Globus pallidus (tissue), 1 donor: ENCODE measurements at places on chromosomes 12 and 14.

- no peak for DNase-seq
Observed at GRCh38 chr12:45458854-45459807, 243.2 kb downstream of the ANO6 start.

GRCh38 chr14:57275023-57275664 is 6.4 kb downstream of the AP5M1 start:
- no peak for DNase-seq

DNA sequence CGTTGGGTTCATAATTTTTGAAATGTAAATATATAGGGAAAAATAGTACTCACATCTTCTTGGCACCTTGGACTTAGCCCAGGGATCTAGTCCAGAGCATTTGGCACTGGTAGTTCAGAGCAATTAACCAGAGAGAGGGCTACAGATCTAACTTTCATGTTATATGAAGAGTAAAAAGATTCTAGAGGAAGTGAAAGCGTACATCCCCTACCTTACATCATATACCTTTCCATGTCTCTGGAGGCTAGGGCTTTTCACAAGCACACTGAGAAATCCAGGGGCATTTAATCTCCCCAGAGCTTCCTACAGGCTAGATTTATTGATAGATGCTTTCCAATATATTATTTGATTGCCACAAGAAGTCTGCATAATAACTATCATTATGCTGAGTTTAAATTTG is 687.5 kb upstream of the FBXO33 start:
- no peak for DNase-seq

DNA sequence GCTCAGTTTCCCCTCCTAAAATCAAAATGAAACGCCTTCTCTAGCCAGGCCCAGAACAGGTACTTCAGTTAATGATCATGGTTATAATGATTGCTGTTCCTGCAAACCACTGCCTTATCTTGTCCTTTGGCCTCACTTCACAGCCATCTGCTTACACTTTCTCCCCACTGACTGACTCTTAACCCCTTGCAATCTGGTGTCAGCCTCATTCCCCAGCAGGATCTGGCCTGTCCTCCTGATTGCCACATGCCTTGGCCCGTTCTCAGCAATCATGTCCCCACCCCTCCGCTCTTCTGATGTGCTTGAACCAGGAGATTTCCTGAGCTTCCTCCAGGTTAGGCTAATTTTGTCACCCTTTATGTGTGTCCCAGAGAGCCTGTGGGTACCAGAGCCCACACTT is 64.5 kb downstream of the KCNA1 start:
- DNase-seq, result no peak

GRCh38 chr14:63046339-63047268 is 1.3 kb upstream of the KCNH5 start:
- DNase-seq, result no peak

- no peak for DNase-seq
Observed at GRCh38 chr12:10160617-10161385, 11.1 kb downstream of the OLR1 start.

GRCh38 chr12:128592220-128592744 is 231.5 kb downstream of the SLC15A4 start:
- no peak for DNase-seq

GRCh38 chr14:55256586-55256985 is 14.6 kb upstream of the FBXO34 start:
- DNase-seq, result no peak

GRCh38 chr14:100297320-100298300 is 8.6 kb downstream of the SLC25A29 start:
- DNase-seq, result peak; percentile 82

- no peak for DNase-seq
Observed at GRCh38 chr14:99174081-99174769, 97.8 kb downstream of the BCL11B start.

DNA sequence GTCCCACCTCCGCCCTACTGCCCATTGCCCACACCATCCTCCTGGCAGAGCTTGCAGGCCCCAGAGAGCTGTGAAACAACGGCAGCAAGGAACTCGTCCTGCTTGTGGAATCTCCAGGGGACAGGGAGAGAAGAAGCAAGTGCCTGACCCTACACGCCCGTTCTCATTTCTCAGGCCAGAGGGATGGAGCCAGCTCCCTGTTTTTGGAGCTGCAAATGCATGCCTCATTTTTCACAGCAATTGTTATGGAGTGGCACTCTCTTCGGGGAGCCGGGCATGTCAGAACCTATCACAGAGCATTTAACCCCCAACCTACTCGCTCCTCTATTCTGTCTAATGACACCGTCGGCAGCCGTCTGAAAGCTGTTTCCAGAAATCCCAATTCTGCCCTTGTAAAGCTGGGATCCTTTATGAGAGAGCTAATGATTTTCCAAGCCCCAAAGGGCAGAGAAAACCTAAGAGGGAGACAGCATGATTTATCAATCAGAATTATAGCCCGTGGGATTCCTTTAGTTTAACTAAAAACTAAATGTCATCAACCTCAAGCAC is 222.3 kb upstream of the NOS1 start:
- DNase-seq, result no peak

DNA sequence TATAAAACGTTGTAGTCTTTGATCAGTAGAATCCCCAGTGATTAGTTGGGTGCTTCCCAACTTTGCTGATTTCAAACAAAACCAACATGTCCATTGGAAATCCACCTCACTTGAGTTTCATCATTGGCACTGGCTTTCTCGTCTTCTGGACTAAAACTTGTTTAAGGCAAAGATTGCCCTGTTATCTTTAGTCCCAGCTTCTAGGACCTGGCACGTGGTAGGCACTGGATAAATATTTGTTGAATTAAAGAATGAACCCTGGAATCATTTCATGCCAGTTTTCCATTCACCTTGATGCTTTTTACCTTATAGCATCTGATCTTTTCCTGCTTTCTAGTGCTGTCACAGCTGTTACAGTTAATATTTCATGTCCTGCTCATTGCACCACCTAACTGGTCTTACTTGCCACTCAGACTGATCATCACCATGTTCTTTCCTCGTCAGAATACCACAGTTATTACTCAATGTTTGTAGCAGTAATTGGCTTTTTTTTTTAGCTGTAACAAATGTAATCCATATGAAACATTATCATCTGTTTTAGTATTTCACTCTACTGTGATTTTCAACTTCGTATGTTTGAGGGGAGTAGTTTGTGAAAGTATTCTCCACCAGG is 7.3 kb upstream of the C12orf50 start:
- no peak for DNase-seq

GRCh38 chr12:20950248-20950647 is 139.7 kb downstream of the SLCO1B3 start:
- no peak for DNase-seq

DNA sequence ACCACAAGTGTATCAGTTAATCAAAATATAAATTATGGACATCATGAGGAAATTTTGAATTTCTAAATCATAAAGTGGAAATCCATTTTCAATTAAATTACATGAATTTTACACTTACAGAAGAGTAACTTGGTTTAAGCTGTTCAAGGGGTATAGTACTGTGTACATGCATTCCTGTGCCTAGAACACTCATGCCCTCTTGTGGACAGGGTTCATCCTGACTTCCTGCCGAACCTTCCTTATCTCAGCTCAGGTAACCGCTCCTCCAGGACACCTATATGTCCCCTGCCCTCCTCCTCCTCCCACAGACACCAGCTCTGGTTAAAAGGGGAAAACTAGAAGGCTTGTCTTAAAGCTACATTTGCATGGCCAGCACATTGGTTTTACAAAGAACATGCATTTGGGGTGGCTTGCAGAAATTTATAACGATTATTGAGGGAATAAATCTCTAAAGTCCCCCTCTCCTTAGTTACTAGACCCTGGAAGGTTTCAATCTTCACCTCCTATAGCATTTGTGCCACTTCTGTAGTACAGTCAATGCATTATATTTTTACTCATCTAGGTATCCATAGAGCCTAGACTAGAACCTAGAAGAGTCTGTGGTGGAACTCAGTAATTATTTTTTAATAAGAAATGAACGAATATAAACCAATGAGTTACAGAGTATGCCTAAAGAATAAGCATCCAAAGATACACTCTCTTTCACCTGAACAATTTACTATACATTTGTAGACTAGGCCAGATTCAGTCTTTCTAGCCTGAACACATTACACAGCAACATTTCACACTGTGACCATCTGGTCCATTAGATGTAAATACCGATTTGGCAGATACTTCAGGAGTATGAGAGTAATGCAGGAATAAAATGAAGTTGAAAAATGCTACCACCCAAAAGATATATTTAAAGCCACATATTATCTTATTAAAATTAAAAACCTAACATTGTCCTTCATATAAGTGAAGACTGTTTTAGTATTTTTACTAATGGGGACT is 345.6 kb downstream of the PAWR start:
- DNase-seq, result no peak

- DNase-seq, result no peak
Observed at GRCh38 chr14:59638885-59639284, 62.3 kb upstream of the CCDC175 start.

DNA sequence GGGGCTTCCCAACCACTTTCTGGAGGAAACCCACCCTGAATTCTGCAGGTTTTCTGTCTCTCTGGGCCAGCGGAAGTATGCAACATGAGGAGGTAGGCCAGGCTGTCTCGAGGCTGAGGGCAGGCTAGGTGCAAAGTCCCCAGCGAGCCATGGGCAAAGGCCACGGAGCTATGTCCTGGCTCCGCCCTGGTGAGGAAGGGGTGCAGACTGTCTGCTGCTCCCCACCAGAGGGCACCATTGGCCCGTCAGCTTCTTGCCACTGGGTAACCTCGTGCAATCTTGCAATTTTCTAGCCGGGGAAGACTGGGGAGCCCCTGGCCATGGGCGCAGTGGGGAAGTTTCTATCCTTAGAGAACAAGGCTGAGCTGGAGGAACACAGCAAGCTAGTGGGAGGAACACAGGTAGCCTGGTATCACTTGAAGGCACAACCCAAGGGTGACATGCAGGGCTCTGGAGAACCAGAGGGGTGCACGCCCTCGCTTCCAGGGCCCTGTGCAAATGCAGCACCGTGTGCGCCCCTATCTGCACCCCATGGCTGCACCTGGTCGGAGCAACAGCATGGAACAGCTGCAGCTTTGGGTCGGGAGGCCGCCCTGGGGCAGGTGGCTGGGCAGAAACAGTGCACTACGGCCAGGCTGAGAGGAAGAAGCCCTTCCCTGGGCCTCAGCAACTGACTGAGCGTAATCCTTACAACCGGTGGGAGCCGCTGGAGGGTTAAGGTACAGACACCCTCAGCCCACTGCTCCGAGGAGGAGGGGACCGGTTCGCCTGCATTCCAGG is 27.6 kb upstream of the RPLP0 start:
- peak; percentile 80 for DNase-seq

- DNase-seq, result no peak
Observed at GRCh38 chr14:61406675-61407074, 85.3 kb downstream of the PRKCH start.

DNA sequence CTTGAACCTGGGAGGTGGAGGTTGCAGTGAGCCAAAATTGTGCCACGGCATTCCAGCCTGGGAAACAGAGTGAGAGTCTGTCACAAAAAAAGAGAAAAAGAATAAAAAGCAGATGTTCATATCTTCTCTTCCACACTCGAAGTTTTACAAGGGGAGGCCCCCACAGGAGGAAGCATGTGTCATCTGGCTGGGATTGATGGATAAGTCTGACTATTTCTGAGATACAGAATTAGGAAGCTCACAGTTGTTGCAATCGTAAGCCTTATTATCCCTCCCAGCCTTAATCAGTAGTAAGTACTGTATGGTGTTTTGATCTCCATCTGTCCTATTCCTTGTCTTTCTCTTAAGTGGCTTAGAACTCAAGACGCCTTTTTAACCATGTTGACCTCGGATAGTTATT is 31.9 kb upstream of the RASSF8 start:
- DNase-seq, result no peak

DNA sequence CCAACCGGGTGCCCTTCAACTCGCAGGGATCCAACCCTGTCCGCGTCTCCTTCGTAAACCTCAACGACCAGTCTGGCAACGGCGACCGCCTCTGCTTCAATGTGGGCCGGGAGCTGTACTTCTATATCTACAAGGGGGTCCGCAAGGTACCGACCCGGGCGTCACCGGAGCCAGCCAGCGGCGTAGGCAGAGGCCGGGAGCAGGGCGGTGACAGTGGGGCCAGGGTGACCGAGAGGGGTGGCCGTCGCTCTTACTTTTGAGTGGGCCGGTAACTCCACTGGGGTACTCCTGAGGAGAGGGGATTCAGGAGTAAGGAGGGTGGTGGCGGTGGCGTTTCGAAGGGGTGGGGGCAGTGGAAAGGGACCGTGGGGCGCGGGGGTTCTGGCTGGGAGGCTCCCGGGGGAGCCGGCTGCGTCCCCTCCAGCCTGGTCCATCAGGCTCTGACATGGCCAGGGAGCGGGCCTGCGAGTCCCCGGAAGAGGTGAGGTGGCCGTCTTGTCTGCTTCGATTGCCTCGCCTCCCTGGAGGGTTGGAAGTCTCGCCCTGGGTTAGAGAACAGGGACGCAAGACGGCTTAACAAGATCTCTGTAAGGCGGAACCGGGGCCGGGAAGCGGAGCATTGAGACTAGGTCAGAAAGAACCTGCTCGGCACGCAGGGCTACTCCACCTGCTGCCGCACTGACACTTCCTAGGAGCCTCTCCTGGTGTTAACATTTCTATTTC is 491 bp downstream of the WDR20 start:
- no peak for DNase-seq

GRCh38 chr12:117872546-117873169 is 96.1 kb downstream of the KSR2 start:
- peak; percentile 36 for DNase-seq

DNA sequence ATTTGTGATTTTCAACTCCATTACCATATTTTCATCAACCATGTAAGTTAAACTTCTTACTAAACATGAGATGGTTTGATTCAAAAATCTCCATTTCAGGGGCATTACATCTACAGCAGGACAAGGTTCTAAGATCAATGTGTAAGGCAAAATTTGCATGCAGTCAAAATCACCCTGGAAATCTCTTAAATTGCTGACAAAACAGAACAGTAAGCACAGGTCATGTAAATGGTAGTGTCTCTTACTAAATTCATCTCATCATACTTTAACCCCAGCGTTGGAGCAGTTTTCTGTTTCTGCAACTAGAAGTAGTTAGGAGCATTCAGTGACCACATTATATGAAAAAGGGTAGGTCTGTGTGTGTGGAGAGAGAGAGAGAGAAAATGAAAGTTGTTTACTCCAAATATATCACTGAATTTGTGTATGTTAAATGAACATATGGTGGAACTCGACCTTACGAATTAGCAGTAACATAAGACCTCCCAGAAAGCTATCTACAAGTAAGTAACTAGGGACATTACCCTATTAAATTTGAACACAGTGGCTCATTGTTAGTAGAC is 227.5 kb downstream of the SSPN start:
- no peak for DNase-seq

DNA sequence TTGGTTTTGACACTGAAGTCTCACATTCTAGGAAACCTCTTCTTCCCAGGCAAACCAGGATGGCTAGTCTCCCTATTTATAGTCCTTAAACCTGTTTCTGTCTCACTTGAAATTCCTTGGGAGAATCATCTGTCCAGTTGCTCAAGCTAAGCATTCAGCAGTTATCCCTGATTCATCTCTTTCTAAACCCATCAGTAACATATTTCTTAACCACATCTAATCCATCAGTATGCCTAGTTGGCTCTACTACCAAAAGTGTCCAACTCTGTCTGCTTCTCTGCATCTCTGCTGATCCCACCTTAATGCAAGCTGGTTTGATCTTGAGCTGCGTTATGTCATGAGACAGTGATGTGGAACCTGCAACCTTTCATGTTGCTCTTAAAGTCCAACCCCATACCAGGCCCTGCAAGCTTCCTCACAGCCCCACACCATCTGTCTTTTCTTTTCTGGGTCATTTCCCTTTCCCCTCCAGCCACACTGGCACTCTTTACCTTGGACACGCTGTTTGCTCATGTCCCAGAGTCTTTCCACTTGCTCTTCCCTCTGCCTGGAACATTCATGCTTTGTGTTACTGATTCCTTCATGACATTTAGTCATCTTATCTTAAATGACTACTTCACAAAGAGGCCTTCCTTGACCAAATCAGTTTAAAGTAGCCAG is 380.8 kb upstream of the RGS6 start:
- no peak for DNase-seq

- DNase-seq, result no peak
Observed at GRCh38 chr12:6372403-6373003, 2.9 kb downstream of the SCNN1A start.
